AG09319 (cell line): ENCODE measurements at places on chromosomes 13 and 19.

DNA sequence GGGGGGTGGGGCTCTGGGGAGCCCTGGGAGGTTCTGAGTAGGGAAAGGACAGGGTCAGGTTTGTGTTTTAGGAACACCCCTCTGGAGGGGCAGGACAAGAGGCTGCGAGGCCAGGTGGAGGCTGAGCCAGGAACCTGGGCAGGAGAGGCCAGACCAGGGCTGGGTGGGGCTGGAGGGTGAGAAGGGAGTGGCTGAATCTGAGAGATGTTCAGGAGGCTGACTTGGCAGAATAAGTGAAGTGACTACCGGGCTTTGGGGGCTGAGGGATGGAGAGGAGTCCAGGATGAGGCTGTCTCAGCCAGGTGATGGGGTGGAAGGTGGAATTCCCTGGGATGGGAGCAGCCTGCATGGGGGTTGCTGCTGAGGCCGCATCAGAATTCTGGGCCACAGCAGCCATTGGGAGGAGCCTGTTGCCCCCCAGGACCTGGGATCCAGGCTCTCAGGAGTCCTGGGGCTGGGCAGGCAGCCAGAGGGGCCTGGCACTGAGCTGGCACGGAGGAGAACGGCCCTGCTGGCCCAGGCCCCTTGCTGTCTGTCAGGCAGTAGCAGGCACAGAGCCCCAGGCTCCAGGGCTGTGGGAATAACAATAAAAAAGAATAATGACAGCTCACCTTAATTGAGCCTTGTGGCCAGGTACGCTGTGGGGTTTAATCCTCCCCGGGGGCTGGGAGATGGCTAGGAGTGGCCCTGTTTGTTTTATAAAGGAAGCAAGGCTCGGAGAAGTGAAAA, 3.3 kb downstream of the PPP5C start:
- no peak for DNase-seq

GRCh38 chr13:111612886-111613285, 292.4 kb downstream of the TEX29 start:
- DNase-seq, result no peak

DNA sequence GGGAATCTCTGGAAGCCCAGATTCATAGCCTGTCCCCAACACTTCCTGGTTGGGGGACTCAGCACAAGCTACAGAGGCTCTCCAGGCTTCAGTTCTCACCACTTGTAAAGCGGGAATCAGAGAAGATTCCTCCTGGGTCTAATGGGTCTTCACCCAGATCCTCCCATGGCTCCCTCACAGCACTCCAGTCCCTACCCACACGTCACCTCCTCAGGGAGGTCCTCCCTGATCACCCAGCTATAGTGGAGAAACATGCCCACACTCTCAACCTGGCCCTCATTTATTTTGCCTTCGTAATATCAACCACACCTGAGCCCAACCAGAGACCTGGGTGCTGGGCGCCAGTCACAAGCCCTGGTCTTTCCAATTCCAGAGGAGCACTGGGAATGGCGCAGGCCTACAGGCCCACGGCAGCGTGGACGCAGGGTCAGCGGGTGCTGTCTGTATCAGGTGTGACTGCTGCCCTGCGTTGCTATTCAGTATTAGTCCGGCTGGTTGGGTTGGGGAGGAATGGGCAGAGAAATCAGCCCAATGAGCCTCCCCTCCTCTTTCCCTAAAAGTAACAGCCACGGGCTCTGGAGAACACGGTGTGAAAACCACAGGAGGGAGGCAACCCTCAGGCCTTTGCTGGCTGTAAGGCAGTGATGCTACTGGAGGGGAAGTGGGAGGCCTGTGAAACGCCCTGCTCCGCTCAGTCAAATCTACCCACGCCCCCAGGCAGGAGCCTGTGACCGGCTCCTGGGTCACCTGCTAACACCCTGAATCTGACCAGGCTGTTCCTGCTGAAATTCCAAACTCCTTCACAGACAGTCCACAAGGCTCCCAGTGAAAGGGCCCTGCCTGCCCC, 5.2 kb downstream of the AKT2 start:
- DNase-seq, result no peak

GRCh38 chr19:4534836-4535658, at the start of gene PLIN5:
Gene PLIN5 (minus strand): TSS chr19:4535224. CDS start chr19:4534074, 1,150 bp downstream.
- no peak for DNase-seq

DNA sequence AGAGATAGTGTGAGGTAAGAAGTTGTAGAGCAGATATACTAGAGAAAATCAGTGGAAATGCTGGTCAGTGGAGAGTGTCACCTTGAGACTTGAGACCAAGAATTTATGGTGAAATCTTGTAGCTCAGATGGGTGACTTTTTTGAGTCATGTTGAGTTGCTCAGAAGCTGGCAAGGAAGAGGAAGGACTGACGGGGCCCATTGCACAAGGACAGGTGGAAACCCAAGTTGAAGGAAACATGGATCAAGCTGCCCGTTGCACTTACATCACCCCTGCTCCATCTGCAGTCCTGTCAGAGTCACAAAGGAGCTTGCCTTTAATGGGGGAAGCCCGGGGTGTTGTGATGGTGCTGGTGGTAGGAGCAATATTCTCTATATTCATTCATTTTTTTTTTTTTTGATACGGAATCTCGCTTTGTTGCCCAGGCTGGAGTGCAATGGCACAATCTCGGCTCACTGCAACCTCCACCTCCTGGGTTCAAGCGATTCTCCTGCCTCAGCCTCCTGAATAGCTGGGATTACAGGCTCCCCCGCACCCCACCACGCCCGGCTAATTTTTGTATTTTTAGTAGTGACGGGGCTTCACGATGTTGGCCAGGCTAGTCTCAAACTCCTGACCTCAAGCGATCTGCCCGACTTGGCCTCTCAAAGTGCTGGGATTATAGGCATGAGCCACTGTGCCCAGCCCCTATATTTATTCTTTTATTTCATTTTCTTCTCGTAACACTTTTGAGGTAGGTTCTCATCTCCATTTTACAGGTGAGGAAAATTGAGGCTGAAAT, 27.4 kb downstream of the UBAC2 start:
- DNase-seq, result no peak

GRCh38 chr19:49881672-49882394, 4.3 kb downstream of the TBC1D17 start:
- no peak for DNase-seq

DNA sequence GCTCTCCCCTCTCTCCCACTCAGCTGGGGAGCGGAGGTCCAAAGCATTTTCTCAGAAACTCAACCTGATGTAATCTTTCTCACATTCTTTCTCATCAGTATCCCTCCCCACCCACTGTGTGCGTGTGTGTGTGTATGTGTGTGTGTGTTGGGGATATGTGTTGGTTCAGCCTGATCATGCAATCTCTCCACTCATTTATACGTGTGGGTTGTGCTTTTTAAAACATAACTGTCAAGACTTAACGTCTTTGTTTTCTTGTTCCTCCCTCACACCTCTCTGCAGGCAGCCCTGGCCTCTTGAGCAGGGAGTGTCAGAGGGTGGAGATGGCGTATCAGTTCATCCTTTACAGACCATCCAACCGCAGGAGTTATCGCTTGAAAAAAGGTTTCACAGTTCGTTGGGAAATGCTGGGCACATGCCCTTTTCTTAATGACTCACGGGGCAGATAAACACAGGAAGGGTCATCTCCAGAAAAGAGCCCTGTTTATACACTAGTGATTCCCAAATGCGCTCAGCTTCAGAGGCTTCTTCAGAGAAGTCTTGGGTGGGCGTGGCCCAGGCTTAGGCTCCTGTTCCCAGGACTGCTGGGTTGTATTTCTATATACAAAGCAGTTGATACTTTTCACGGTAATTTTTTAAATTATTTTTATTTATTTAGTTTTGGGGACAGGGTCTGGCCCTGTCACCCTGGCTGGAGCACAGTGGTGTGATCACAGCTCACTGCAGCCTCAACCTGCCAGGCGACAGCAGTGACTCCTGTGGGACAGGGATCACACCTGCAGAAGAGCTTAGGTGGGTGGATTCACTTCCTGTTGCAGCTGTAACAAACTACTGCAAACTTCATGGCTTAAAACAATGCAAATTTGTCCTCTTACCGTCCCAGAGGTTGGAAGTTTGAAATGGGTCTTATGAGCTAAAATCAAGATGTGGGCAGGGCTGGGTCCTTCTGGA, 60.3 kb downstream of the CCDC70 start:
- no peak for DNase-seq

DNA sequence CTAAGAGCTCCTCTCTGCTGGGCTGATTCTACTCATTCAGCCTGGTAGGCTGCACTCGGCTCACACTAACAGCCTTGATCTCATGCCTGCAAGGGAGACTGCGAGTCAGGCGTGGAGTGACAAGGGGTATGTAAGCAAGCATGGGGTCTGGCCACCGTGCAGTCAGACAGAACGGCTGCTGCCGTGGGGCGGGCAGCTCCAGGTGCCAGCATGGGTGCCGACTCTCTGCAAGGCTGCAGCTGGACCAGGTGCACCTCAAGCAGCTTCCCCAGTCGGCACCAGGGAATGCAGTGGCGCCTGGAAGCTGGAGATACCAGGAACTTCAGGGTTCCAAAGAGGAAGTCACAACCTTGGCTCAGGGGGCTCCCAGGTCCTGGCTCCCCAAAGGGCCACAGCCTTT, 892.3 kb downstream of the OLFM4 start:
- DNase-seq, result no peak

GRCh38 chr13:63403733-63404132, 1988.1 kb upstream of the PCDH20 start:
- no peak for DNase-seq

GRCh38 chr19:41234512-41235168, 15.6 kb downstream of the AXL start:
- DNase-seq, result no peak

DNA sequence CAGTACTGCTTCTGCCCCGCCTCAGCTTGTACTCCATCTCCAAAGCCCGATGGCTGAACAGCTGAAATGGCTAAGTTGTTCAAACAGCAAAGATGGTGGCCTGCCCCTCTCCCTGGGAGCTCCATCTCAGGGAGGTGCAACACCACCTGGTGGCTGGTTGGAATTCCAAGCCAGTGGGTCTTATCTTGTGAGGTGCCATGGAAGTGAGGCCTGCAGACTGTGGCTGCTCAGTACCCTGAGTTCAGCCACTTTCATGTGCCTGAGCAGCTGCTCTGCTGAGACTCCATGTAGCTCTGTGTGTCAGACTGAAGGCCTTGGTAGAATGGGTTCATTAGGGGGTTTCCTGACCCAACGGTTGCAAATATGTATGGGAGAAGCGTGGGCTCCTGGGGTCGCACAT, 67.3 kb upstream of the SPRY2 start:
- no peak for DNase-seq

GRCh38 chr13:50812242-50812641, 31.2 kb downstream of the DLEU7 start:
- no peak for DNase-seq

GRCh38 chr13:85230691-85231093, 568.5 kb downstream of the SLITRK6 start:
- no peak for DNase-seq

DNA sequence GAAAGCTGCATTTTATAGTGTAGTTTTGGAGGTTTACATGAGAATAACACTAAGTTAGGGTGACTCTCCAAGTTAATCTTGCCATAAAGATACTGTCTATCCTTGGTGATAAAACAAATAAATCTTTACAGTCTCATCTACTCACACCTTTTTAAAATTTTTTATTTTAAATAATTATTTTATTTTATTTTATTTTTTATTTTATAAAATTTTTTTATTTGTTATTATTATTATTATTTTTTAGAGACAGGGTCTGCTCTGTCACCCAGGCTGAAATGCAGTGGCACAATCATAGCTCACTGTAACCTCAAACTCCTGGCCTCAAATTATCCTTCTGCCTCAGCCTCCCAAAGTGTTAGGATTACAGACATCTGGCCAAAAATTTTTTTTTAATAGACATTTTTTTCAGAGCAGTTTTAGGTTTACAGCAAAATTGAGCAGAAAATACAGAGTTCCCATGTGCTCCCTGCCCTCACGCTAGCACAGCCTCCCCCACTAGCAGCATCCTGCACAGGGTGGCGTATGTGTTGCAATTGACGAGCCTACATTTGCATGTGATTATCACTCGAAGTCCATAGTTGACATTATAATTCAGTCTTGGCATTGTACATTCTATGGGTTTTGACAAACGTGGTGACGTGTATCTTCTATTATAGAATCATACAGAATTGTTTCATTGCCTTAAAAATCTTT, 41.0 kb downstream of the RASL11A start:
- DNase-seq, result no peak

- DNase-seq, result no peak
Observed at GRCh38 chr13:79937771-79938216, 403.1 kb downstream of the SPRY2 start.

- DNase-seq, result peak; percentile 75
Observed at GRCh38 chr13:24727731-24728601, 36.0 kb upstream of the RNF17 start.

- DNase-seq, result no peak
Observed at GRCh38 chr13:69947582-69947981, 160.0 kb upstream of the ATXN8OS start.

GRCh38 chr13:75855847-75856246, 219.7 kb downstream of the LMO7 start:
- no peak for DNase-seq

DNA sequence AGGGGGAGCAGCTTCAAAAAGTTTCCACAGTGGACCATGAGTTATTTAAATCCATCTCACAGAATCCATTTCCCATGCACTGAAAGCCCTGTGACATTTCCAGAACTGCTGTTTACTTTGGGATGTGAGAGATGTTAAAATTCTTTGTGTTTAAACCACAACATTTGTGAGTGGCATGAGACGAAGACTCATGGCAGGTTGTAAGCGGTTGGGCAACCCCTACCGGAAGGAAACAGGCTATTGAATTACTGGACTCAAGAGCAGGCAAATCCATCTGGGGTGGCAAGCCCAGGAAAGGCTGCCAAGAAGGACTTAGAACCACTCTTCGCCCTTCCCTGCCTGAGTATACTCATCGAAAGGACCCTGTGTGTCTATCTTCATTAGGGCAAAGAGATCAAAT, 22.3 kb upstream of the CLDN10 start:
- DNase-seq, result no peak

DNA sequence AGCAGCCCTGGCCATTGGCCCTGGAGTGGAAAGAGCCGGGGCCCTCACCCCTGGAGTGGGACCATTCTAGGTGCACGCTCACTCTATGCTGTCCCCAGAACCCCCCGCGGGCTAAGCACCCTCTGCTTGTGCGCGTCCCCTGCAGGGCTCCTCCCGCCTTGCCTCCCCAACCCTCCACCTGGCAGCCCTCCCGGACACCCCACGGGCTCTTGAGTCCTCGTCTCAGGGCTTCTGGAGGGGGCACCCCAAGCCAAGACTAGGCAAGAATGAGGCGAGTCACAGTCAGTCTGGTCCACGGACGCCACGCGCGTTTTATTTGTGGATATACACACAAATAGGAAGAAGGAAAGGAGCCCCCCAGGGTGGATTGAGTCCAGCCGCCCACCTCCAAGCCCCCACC, 7.0 kb upstream of the TMEM161A start:
- no peak for DNase-seq

- no peak for DNase-seq
Observed at GRCh38 chr13:112880221-112880641, 88.8 kb upstream of the MCF2L start.

GRCh38 chr19:4007836-4008539, 452 bp downstream of the PIAS4 start:
- DNase-seq, result no peak
